Panc1 (cell line): ENCODE measurements at places on chromosomes 3 and 15. TPM values are rescaled to one million over a fixed set of nuclear protein-coding genes. Genes with fewer than 3 reads are reported as not detected.

DNA sequence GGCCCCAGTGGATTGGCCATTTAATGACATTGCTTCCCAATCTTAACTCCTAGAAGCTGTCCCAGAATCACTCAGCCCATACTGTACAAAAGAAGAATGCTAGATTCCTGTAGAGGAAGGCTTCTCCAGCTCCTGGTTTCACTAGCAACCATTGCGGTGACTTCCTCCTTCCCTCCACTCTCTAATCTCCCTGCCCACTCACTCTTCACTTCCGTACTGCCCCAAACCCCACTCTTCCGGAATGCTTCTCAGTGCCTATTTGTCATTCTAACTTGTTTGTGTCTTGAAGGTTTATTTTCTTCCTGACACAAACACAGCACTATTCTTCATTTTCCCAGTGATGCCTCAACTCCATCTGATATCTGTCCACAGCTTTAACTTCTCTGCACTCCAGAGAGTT, 97.1 kb upstream of the SPATA16 start:
- no peak for DNase-seq

DNA sequence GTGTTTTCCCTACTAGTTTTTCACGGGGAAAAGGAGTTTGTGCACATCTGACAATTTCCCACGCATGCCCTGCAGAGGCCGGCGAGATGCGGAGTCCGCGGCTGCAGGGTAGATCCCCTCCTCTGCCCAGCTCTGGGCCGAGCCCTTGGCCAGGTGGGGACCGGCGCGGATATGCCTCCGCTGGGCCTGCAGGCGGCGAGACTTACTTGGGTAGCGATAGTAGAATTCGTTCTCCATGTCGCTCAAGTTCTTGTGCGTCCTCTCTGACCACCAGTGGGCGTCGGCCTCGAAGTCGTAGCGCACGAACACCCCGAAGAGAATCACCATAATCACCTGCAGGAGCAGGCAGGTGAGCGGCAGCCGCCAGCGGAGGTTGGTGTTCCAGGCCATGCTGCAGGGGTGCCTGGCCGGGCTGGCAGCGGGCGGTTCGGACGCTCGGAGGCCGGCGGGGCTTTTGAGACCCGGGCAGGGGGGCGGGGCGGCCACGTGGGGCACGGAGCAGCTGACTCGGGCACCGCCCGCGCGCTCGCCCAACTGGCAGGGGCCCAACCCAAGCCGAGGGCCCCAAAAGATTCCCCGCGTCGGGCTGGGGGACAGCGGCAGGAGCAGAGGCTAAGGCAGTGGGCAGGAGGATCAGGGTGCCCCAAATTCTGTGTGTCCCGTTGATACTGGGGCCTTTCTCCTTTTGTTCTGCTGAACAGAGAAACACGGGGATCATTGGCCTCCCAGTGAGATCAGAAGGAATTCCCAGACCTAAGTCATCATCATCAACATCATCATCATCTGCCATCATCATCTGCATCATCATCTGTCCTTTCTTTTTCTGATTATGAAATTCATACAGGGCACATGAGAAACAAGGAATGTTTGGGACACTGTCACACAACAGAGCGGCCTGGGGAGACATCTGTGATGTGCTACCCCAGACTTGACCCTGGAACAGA, at the start of gene RHCG:
Gene RHCG, minus strand, starts transcription at position 429 of the 944 bp plus-strand sequence. Its CDS starts 39 bp downstream, at position 390.
- DNase-seq = no peak

- no peak for DNase-seq
Measured at GRCh38 chr15:51908316-51908715, 63.3 kb downstream of the LEO1 start.

- no peak for DNase-seq
Measured at GRCh38 chr15:29822100-29822683, at the start of gene TJP1. Gene TJP1, minus strand, starts transcription at chr15:29822468. Its CDS starts 440 bp downstream, at chr15:29822028.

DNA sequence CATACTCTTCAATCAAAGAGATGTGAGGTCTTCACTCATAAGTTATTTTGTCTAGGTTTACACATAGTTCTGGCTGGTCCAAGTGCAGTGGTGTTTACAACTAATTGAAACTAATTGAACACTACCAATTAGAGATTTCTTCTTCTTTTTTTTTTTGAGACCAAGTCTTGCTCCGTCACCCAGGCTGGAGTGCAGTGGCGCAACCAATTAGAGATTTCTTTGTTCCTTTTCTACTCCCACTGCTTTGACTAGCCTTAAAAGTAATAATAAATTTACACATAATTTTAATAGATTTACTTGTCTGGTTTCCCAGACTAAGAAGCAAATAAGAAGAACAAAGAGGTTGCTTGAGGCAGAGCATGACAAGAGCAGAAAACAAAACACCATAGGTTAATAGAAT, 6.7 kb upstream of the DENND6A start:
- no peak for DNase-seq

DNA sequence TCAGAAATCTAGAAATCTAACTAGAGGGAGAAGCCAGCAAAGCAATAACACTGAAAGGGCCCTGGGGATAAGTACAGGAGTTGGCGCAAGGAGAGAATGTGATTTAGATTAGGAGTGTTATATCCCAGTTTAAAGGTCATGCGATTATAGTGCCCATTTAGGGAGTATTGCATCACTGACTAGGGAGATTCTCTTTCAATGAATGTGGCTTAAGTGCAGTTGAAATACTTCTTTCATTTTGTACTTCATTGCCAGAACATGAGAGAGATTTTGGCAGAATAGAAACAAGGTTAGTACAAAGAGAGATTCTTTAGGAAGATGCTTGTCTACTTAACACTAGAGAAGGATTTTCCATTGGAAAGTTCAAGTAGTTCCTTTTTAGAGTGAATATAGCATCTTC, 13.9 kb downstream of the ROBO2 start:
- no peak for DNase-seq

DNA sequence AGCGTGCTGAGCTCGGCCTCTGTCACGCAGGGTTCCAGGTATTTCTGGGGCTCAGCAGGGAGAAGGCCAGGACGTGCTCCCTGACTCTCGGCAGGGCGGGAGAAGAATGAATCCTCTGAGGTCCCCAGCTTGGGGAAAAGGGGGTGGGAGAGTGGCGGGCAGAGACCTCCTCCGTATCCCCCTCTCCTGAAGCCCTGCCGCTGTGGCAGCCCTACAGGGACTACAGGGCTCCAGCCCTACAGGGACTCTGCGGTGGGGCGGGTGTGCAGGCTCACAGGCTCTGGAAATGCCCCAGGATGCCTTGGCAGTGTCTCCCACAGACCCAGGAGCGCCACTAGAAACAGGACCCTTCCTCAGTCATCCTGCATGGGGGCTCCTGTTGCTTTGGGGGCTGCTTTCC, 46.2 kb downstream of the HMCES start:
- no peak for DNase-seq

DNA sequence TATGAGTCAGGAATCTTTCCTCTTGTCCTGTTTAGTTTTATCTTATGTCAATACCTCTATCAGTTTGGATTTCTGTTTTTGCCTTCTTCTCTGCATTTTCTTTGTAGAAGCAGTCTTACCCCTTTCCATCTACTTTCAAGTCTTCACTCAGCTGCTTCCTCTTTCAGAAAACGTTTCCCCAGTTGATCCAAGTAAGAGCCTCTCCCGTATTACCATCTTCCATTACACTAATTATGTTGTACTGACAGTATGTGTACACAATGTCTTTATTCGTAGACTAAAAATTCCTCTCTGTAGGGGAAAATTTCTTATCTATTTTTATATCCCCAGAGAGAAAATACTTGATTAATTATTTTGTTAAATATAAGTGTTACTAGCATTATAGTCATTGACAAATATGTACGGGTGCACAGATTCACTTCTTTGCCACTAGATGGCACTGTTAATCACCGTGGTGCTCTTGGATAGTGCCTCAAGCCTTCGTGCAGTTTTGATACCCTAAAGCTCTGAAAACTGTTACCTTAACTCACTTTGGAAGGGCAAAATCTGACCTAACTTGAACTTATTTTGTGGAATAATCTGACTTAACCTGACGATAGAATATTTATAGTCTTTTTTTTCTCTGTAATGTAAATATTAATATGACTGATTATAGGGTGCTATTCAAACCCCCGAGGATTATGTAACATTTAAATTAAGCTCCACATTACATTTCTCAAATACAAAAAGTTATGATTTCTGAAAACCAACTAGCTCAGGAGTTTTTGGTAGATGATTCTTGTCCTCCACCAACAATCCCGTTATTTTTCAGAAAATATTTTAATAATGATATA, 74.2 kb upstream of the POU1F1 start:
- DNase-seq = peak; percentile 33

GRCh38 chr3:112391648-112392047, 58.7 kb downstream of the CD200 start:
- no peak for DNase-seq

GRCh38 chr3:76177610-76178009, 392.3 kb upstream of the ZNF717 start:
- DNase-seq = no peak

DNA sequence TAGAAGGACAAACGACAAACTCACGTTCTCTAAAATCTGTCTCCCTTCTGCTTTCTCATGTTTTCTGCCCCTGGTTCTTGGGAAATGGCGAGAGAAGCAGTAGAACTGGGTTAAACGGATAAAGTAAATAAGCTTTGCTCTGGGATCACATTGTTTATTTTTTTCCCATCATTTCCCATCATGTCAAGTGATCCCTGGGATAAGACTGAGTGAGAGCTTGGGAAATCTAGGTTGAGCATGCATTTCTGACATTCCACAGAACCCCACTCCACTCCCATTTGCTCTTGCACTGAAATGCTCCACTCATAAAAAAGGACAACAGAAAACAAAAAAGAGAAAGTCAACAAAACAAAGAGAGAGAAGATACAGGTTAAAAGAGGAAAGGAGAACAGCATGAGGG, 69.1 kb downstream of the SEMA6D start:
- DNase-seq = no peak

GRCh38 chr3:8962226-8962861, 928 bp downstream of the RAD18 start:
- no peak for DNase-seq

- no peak for DNase-seq
Measured at GRCh38 chr3:46527239-46527638, 29.5 kb downstream of the RTP3 start.

GRCh38 chr3:188367678-188368077, 213.7 kb downstream of the LPP start:
- DNase-seq = no peak

- DNase-seq = no peak
Measured at GRCh38 chr15:78855746-78856145, 16.9 kb upstream of the MORF4L1 start.

- DNase-seq = no peak
Measured at GRCh38 chr3:347581-347980, 151.0 kb downstream of the CHL1 start.

DNA sequence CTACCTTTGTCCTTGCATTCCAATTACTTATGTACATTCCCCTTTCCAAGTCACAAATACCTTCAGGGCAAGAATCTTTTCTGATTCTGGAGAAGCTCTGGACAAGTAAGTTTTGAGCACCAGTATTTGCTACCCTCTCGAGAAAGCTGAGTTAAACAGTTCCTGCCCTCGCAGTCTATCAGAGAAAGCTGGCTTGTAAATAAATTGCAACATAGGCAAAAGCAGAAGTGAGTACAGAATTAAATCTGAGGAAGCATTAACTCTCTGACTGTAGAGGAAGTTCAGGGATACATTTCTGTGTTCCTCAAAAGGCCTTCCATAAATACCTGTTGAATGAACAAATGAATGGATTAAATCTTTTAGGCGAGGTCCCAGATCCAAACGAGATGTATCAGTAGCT, 1.2 kb downstream of the OSBPL11 start:
- DNase-seq = no peak

DNA sequence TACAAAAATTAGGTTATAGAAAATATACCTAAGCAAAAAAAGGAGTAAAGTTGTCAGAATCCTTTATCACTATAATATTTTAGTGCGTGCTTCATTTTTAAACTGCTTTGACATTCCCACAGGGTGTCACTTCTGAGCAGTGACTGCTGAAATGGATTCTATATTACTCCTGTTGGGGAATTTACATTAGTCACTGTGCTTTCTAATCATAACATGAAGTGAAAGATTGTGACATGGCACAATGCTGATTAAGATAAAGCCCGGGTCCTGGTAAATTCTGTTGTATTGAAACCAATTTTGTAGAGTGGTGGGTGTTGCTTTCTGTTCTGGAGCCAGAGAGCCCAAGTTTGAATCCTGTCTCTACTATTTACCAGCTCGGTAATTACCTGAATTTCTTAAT, 36.4 kb upstream of the EHHADH start:
- no peak for DNase-seq

- no peak for DNase-seq
Measured at GRCh38 chr3:123044981-123045763, 17.6 kb upstream of the SEMA5B start.

DNA sequence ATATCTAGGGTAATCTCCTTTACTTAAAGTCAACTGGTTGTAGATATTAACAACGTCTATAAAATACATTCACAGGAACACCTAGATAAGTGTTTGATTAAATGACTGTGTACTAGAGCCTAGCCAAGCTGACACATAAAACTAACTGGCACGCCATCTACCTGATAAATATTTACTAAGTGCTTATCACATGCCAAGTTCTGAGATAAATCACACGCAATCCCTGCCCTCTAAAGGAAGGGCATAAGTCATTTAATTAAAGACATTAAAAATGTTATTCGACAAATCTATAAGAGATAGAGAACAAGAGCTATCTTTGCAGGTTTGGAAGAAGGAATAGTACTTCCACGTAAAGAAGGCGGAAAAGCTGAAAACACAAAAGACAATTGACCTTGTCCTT, 11.1 kb upstream of the MB21D2 start:
- no peak for DNase-seq

DNA sequence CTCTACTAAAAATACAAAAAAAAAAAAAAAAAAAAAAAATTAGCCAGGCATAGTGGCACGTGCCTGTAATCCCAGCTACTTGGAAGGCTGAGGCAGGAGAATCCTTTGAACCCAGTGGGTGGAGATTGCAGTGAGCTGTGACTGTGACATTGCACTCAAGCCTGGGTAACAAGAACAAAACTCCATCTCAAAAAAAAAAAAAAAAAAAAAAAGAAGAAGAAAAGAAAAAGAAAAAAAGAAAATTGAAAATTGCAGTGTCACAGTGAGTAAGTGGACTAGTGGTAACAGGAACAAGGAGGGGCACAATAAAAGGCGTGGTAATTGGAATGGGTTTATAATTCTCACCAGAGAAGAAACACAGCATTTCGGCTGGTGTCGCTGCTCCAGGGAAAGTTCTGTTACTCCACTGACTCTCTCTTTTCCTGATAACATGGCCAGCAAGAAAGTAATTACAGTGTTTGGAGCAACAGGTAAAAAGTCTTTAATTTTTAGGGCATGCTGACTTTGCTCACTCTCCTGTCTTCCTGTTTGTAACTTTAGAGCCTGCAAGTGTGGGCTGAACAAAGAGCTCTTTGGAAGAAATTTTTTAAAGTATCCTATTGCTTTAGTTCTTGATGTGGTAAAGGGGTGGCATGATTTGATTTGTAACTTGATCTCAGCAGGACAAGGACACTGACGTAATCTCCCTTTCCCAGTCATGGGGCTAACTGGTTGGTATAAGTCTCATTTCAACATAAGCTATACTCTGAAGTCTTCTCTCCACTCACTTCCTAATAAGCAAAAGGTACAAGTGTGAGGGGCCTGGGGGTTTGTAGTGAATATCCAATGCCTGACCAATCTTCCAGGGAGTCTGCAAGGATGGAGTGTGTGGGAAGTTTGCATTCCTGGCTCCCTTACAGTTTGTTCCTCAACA, 22.1 kb upstream of the TRA2B start:
- DNase-seq = no peak

Gene MOBP
- not detected for total RNA-seq

Gene MINDY4B
- not detected for total RNA-seq

Gene MYLK
- total RNA-seq = 29.7 TPM

Gene COL6A5
- not detected for total RNA-seq

Gene CCDC39
- total RNA-seq = not detected

Gene BUB1B
- 67.8 TPM for total RNA-seq

Gene GRAMD1C
- total RNA-seq = 3.9 TPM

Gene PSTPIP1
- 0.46 TPM for total RNA-seq

Gene CCR9
- not detected for total RNA-seq

Gene ERICH6
- total RNA-seq = 0.28 TPM

Gene FHIT
- total RNA-seq = 2.2 TPM
